ENCODE measurements at places on chromosomes 5 and 9.

- no peak for DNase-seq
Measured at GRCh38 chr5:35540002-35540401, 77.7 kb upstream of the SPEF2 start.

- no peak for DNase-seq
Measured at GRCh38 chr9:22285066-22285465, 161.6 kb upstream of the DMRTA1 start.

GRCh38 chr5:150341989-150342388 lies 15.5 kb upstream of the TCOF1 start:
- no peak for DNase-seq

DNA sequence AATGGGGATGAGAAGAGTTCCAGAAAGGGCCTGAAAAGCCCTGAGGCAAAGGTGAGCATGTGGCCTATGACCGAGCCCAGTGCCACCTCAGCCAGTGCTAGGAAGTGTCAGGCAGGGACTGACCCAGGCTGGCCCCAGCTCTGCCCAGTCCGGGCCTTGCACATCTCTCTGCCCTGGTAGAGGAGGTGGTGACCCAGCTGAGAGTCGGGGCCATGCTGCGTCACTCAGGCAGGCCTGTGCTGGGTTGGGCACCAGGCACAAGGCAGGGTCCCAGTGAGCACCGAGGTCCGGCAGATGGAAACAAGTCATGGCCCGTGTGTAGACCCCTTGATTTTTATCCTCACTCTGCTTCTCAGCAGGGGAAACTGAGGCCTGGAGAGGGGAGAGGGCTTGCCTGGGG lies 729 bp downstream of the CDHR2 start:
- DNase-seq: no peak

DNA sequence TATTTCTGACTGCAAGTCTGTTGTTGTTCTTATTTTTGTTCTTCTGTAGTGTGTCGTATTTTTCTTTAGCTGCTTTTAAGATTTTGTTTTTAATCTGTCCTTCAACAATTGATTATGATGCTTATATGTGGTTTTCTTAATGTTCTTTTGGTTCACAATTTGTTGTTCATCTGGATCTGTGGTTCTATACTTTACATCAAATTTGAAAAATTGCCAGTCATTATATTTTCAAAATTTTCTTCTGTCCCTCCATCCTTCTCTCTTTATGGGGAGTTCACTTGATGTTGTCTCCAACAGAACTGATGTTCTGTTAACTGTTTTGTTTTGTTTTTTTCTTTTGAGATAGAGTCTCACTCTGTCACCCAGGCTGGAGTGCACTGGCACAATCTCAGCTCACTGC lies 378.5 kb upstream of the CD180 start:
- DNase-seq: no peak

GRCh38 chr5:33433303-33434240 lies 7.2 kb upstream of the TARS1 start:
- no peak for DNase-seq

- DNase-seq: peak; percentile 60
Measured at GRCh38 chr9:33510262-33511183, 13.5 kb upstream of the ANKRD18B start.

GRCh38 chr5:120236360-120236759 lies 227.7 kb upstream of the PRR16 start:
- no peak for DNase-seq

DNA sequence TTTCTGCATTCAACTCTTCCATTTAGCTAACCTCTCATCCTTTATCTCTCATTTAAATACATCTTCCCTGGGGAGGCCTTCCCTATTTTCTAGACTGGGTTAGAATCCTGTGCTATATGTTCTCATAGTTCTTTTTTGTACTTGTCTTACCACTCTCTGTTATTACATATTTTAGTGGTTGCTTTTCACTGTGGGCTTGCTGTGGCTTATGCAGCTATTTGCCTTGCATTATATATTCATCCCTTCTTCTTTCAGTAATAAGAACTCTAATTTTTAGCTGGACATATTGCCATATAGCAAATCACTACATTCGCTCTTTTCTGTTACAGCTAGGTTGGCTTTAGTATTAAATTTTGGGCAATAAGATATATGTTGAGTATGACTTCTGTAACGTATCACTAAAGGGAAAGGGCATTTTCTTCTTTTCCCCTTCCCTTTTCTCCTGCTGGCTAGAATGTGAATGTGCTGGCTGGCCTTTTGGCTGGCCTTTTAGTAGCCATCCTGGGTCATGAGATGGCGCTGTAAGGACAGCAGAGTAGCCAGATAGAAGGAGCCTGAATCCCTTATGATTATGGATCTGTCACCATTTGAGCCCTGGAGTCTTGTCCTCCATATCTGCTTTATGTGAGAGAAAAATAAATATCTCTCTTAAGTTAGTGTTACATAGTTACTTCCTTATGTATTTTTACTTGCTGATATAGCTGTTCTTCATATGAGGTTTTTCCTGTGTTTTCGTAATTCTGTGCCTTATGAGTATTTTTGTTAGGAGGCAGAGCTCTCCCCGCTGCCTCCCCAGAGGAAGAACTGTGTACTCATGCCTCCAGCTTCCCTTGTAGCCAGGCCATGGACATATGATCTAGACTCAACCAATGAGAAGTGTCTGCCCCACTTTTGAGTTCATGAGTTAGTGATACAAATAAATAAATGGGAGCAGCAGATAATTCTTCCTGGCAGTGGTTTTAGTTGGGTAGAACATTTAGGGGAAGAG lies 65.8 kb downstream of the NDUFAF2 start:
- no peak for DNase-seq

- no peak for DNase-seq
Measured at GRCh38 chr9:88889386-88889785, 101.9 kb upstream of the S1PR3 start.

DNA sequence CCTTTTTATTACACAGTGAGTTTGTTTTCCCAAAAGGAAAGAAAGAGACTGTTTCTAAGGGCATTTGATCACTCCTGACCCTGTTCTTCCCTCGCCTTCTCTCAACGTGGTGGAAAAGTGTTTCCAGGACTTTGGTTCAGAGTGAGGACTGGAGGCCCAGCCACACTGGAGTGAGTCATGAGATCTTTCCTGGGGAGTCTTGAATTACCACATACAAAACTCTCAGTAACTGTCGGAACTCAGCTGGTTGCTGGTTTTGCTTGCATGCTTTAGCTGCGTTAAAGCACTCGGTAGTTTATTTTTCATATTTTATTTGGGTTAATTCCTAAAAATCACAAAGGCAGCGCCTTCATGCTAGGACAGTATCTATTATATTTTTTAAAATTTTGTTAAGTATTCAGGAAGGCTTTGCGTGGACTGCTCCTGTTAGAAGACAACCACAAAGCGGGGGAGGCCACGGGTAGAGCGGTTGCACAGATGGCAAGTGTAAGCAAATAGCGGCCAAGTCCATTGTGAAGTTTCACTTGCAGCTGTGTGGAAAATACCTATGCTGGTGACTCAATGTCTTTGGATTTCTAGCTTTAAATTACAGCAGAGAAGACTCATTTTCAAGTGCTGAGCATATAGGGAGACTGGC lies 77.7 kb downstream of the ARSB start:
- DNase-seq: no peak

GRCh38 chr5:174309131-174309795 lies 263.8 kb downstream of the NSG2 start:
- DNase-seq: no peak

- DNase-seq: no peak
Measured at GRCh38 chr5:31661257-31661656, 22.3 kb downstream of the PDZD2 start.

- DNase-seq: no peak
Measured at GRCh38 chr5:66859526-66859925, 263.3 kb downstream of the MAST4 start.

DNA sequence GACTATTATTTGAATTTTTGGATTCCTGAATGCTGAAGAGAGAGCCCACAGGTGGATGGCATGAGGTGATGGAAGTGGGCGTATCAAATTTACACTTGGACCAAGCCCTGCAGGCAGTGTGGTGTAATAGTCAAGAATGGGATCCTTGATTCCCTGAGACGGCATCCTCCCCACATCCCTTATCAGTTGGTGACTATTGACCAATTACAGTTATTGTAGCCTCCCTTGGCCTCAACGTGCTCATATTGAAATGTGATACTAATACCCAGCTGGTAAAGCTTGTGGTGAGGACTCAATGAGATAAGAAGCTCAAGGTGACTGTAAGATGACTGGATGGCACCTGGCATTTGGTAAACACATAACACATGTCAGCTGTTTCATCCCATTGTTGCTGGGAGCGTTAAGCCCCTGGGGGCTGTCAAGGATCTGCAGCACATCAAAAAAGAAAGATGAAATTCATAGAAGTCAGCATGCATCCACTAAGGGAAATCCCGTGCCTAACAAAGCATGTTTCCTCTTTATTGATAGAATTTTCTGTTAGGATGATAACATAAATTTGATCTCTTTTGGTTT lies 65.6 kb upstream of the IRX2 start:
- no peak for DNase-seq

- DNase-seq: no peak
Measured at GRCh38 chr9:92010705-92011536, 60.9 kb upstream of the ROR2 start.

DNA sequence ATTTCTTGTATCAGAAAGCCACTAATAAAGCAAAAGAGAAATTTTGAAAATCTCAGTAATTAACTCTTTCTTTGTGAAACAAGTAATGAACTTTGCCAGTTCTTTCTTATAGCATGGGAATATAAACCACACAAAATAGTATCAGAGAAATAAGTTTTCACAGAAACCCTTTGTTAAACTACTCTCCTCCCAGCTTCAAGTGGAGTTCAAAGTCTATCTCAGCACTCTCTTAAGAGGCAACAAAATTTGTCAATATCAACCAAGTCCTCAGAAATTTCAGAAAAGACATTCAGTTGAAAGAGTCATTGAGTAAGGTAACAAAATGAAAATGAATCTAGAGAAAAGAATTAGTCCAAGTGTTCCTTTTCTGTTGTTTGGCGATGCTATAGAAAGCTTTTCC lies 89.3 kb downstream of the NTRK2 start:
- DNase-seq: no peak

GRCh38 chr9:8560560-8561525 lies 761.3 kb upstream of the DMAC1 start:
- DNase-seq: no peak

GRCh38 chr5:43891112-43891511 lies 288.1 kb downstream of the NNT start:
- DNase-seq: no peak

DNA sequence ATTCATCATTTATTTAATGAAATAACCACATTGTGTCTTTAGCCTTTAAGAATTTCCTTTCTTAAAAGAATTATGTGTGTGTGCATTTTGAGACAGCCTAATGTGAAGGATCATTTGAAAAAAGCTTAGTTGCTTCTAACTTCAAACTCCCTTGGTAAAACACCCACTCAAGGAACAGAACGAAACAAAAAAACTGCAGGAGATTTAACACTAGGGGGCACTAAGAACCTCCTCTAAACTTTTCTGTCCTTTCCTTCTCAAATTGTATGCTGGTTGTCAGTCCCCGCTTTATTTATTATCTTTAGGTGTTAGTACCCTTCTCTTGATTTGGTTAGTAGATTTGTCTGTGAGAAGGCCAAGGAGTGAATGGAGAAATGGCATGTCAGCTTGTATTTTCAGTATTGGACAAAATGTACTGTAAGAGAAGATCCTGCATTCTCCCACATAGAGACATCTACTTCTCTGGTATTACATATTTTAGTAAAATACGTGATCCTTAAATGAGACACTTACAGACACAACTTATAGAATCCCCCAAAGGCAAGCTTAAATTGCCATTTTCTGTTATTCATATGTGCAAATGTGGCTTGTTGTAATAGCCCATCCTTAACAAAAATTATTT lies 229.7 kb downstream of the MRPS30 start:
- DNase-seq: peak; percentile 18

- no peak for DNase-seq
Measured at GRCh38 chr5:133921979-133922378, 46.4 kb downstream of the C5orf15 start.

DNA sequence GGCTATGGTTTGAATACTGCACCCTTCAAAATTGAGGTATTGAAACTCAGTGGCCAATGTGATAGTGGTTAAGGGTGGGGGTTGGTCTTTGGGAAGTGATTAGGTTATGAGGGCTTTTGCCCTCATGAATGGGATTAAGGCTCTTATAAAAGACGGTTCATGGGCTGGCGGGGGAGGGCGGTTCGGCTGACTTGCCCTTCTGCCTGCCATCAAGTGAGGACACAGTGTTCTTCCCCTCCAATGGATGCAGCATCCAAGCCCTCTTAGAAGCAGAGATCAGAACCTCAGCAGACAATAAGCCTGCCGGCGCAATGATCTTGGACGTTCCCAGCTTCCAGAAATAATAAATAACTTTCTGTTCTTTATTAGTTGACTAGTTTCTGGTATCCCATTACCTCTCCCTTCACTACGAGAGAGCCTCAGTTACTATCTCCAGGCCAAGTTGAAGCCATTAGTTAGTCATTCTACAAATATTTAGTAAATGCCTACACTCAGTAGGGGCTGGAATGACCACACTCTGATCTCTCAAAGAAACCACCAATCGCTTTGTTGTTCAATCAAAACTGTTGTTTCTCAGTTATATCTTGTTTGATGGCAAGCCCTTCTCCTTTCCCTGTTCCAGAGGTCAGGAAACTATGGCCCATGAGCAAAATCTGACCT lies 219.3 kb downstream of the TSSK1B start:
- no peak for DNase-seq

DNA sequence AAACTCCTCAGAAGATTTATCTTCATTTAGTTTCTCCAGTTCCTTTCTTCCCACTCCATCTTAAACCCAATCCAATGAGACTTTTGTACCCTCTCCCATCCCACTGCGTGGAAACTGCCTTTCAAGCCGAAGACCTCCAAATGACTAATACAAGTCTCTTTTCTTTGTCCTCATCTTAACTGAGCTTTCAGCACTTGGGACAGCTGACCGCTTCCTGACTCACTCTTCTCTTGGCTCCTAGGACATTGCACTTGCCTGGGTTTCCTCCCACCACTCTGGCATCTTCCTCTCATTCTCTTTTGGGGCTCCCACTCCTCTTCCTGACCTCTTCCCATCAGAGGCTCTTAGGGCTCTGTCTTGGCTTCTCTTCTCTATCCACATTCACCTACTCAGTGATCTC lies 243.7 kb downstream of the HSPA4 start:
- no peak for DNase-seq

GRCh38 chr5:130550562-130550928 lies 614.5 kb downstream of the HINT1 start:
- no peak for DNase-seq

- DNase-seq: no peak
Measured at GRCh38 chr9:97749928-97750327, 52.8 kb upstream of the XPA start.

- no peak for DNase-seq
Measured at GRCh38 chr9:75431375-75431774, 343.1 kb downstream of the OSTF1 start.

DNA sequence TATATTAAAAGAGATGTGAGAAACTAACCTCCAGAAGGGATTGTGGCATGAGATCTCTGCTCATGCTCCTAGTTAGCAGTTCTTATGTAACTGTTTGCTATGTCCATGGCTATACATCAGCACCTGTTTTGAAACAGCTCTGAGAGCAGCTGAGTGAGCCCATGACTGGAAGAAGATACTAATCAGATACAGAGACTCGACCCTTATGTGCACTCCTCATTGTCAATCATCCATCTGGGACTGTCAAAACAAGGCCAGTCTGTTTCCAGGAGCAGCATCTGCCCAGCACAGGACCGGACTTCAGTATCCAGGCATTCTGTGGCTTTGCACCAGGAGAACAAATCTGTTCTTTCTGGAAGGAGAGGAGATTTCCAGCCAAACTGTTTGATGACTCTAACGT lies 77.7 kb downstream of the EFNA5 start:
- DNase-seq: no peak
